ENCODE measurements at places on chromosomes 6 and 20.
A peak's percentile ranks its signal among the peaks of the same experiment; 100 is the strongest.

DNA sequence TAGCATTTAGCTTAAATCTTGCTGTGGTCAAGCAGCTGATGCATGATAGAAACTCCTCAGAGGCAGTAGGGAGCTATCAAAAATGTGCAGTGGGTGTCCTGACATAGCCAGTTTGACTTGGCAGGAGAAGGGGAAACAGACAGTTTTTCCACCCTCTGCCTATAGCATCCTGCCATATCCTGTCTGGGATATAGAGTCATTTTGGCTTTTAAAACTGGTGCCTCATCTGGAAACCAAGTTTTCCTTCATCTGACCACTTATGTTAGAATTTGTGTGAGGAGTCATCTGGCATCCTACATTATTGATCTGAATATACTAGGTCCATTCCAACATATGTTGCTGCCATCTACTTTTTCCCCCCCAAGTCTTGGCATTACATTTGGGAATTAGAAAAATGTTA is 284.1 kb downstream of the CD109 start:
- no peak for DNase-seq

GRCh38 chr20:47785311-47785853 is at the start of gene SULF2:
TSS of gene SULF2 (minus strand) at chr20:47785481. CDS start at chr20:47757363, 28,118 bp downstream.
- DNase-seq = no peak

- DNase-seq = no peak
Observed at GRCh38 chr6:17497535-17498095, 102.5 kb upstream of the FAM8A1 start.

GRCh38 chr6:134081506-134081905 is 29.1 kb upstream of the SLC2A12 start:
- DNase-seq = no peak

- no peak for DNase-seq
Observed at GRCh38 chr20:2149507-2149906, 47.9 kb downstream of the STK35 start.

DNA sequence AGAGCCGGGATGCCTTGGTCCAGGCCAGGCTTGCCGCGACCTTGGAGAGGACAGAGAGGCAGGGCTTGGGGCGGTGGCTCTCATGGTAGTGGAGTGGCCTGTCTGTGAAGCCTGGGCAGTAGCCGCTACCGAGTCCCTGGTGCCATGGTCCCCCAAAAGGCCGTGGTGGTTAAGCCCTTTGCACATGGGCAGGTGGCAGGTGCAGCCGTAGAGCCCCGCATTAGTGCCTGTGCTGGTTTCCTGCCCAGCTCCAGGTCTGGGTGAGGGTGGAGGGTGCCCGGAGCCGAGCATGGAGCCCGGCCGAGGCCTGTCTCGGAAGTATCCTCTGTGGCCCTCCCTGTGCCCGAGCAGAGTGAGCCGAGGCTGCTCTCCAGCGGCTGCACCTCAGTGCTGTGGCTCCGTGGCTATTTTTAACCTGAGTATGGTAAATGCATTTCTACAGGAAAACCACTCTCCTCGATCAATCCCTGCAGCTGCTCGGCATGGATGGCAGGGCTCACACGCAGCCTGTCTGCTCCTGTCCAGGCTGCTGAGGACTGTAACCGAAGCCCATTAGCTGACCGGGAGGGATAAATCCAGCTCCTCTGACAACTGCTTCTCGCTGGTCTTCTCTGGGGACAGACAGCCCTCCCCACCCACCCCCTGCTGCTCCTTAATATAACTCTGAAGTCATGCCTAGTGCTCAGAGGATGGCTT is 36.3 kb upstream of the GATA5 start:
- DNase-seq = no peak

GRCh38 chr20:63955281-63955826 is 862 bp downstream of the UCKL1 start:
- peak; percentile 41 for DNase-seq

GRCh38 chr6:14396826-14397517 is 279.4 kb downstream of the CD83 start:
- DNase-seq = no peak

DNA sequence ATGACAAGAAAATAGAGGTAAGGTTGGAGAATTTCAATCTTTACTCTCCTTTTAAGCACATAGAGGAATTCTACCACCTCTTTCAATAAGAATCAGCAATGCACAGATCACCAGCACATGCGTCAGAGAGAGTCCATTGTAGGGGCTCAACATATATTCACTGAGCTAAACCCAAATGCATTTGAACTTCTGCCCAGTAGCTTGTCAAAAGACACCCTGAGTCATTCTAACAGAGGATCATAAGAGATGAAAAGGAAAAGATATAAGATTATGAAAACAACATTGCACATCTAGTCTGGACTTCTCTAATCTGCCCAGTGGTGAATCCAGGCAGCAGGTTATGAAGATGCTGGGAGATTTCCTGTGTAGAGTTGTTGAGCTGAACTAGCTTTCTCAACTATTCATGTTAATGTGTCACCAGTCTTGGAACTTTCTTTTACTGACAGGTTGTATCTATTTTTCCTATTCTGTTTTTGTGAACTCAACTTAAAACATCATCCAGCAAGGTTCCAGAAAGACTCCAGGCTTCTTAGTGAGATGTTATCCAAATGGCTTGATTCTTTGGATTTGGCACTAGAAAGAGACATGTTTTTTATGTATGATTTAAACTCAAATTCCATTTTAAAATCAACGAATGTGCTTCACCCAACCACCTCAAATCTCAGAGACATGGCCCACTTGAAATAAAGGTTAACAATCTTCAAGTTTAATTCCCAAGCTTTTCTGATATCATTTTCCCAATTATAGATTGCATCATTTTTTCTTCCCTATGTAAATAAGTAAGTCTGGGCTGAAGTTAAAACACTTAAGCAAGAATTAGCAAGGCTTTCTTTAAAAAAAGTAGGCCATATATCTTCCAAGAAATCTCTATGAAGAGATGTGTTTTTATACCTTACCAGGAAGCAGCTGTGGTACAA is 89.3 kb downstream of the TSHZ2 start:
- no peak for DNase-seq

DNA sequence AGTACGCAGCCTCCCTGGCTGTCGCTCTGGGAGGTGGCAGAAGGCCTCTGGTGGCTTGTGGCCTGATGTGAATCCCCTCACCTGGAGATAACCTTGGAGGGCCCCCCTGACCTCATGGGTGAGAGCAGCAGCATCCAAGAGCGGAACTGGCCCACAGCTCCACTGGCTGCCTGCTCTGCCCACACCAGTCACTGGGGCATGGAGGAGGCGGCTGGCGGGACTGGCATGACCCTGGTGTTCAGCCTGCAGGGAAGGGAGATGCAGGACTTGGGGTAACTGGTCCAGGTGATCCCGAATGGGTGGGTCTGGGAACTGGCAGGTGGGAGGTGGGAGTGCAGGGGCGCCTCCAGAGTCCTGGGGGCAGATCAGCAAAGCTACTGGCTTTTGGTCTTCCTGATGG is 10.6 kb upstream of the DSN1 start:
- no peak for DNase-seq

GRCh38 chr6:96823743-96824142 is 13.5 kb downstream of the GPR63 start:
- DNase-seq = no peak

DNA sequence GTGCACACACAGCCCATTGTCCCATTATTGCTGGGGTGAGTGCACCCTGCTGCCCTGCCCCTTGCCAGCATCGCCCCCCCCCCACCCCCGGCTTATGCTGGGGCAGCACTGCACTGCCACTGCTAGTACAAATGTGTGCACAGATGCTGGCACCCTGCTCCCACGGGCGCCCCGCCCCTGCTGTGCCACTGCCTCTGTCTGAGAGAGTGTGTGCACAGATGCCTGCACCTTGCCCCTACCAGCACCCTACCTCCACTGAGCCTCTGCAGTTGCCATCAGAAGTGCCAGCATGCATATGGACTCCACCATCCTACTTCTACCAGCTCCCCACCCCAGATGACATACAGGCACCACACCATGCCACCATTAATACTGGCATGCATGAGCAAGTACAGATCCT is 454.6 kb upstream of the KHDRBS2 start:
- DNase-seq = no peak

DNA sequence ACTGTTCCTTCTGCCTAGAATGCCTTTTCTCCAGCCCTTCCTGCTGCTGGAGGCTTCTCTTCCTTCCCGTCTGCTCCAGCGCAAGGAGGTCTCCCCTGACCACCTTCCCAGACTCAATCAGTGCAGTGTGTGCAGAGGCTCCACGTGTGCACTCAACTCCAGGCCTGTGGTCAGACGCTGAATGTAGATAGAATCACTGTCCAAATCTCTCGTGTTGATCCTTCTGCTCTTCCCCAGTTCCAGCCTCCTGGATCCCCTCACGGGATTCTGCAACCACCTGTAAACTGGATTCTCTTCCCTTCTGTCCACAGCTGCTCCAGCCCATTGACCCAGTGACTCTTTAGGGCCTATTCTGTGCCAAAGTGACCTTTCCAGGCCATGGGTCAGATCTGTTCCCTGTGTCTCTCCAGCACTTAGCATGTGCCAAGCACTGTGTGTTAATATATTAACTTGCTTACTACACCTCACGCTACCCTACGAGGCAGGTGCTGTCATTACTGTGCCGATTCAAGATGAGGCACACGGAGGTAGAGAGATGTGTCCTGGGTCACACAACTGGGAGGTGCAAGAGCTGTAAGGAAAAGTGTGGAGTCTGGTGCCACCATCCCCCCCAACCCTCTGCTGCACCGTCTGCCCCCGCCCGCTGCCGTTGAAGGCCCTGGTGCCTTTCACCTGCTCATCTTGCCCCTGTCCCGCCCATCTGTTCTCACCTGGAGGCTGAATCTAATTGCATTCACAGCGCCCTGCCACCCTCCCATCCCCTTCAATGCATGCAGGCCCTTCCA is 112.2 kb downstream of the SULF2 start:
- no peak for DNase-seq

DNA sequence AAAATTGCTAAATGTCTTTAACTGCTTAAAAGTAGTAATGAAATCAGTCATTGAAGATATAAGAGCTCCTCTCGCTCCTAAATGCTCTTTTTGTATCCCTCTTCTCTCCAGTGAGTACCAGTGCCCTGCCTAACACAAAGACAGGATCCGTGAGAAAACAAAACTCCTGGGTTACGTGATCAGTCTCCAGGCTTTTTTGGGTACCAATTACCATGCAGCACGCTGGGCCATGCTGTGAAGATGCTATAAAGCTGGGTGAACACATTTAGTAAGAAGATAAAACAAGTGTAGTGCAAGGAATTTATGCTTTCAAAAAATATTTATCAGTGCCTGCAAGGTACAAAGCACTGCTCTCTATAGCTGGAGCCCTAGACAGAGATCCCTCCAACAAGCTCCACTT is 66.7 kb downstream of the AGPAT4 start:
- no peak for DNase-seq

- peak; percentile 26 for DNase-seq
Observed at GRCh38 chr20:35523298-35523888, 6.1 kb downstream of the C20orf173 start.

GRCh38 chr6:163945808-163946207 is 531.3 kb downstream of the QKI start:
- DNase-seq = no peak

DNA sequence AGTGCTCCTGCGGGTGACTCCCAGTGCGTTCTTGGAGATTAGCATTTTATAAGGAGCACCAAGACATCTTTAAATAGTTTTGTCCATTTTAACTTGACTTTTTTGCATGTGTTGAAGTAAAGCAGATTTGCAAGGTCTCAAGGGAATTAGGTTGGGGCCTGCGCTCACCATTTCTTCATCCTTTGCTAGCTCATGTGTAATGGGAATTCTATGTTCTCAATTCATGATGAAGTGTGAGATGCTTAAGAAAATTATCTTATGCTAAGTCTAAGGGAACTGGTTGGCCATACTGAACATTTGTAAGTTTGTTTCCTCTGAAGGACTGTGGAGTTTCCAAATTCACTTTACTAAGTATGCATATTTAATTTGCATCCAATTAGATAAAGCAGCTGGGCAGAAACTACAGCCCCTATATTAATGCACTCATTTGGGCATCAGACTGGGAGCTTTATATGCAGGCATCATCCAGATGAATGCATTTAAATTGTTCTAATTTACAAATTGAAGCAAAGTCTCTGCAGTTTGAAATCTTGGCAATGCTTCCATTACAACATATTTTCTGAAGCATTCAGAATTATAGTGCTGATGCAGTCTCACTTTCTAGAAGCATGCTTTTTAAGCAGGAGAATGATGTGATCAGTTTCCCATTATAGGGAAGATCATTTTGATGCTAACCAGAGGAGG is 108.3 kb upstream of the AKAP12 start:
- DNase-seq = no peak

- DNase-seq = no peak
Observed at GRCh38 chr6:93567164-93567563, 147.8 kb upstream of the EPHA7 start.

DNA sequence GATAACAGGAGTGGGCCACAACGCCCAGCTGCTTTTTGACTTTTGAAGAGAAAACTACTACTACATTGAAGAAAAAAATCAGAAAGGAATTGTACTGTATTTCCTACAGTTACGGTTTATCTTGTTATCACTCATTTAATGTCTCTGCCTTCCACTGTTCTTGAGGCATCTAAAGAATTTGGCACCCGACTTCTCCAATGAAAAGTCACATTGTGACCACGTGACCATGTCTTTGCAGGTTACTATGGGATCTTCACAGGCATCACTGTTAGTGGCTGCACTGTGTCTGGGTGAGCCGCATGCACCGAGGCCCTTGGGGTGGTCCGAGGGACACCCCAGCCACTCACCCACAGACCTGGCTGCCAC is 26.8 kb downstream of the RRBP1 start:
- no peak for DNase-seq

DNA sequence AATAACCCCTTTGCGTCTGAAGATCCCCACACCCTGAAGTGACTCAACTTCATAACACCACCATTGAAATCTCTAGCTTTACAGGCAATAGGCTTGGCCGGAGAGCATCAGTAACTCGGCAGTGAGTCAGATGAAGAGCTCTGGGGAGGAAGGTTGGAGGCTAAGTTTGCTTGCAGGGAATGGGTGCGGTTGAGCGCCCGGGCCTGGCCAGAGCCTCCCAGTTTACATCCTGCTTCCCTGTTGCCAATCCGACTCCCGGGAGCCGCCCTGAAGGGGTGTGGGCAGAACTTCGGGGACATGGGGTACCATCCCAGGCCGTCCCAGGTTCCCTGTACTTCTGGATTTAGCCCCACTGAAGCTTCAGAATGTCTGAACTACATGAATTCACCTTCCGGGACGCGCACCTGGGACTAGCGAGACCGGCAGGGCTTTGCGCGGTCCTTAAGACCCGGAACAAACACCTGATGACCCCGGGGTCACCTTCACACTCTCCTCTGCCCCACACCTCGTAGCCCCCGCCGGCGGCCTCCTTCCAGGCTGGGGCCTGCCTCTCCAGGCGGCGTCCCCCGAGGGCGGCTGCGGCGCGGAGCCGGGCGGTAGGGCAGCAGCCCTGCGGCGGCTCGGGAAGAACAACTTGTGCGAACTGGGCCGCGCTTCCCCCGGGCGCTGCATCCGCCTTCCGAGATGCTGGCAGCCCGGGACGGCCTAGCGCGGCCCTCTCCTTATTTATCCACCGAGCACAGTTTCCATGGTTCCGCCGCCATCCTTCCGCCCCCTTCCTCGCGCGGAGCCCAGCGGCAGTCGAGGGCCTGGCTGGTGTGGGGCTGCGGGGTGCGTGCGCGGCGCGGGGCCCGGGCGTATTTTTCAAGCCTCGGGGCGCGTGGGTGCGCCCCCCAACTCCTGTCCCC is 56.6 kb upstream of the RREB1 start:
- DNase-seq = peak; percentile 61

All from HL-60 (cell line).